ENCODE measurements at places on chromosomes 7 and 10.
A peak's percentile ranks its signal among the peaks of the same experiment; 100 is the strongest.

GRCh38 chr7:47435889-47436312 is 146.0 kb downstream of the TNS3 start:
- DNase-seq: no peak

DNA sequence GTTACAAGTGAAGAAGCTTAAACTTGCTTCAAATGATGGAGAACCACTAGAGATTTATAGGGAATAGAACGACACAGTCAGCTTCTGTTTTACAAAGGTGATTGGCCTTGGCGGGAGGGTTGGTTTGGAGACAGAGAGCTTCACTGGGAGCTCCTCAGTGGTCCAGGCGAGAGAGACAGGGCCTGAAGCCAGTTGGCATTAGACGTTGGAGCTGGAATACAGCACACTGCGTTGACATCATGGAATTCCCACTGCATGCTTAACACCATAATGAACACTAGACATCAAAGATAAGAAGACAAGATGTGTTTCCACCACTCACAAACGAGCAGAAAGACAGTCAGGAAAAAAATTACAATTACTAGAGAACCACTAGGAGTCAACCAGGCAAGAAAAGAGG is 67.8 kb downstream of the TBXAS1 start:
- DNase-seq: no peak

- no peak for DNase-seq
Measured at GRCh38 chr7:22549667-22550513, 49.9 kb upstream of the STEAP1B start.

DNA sequence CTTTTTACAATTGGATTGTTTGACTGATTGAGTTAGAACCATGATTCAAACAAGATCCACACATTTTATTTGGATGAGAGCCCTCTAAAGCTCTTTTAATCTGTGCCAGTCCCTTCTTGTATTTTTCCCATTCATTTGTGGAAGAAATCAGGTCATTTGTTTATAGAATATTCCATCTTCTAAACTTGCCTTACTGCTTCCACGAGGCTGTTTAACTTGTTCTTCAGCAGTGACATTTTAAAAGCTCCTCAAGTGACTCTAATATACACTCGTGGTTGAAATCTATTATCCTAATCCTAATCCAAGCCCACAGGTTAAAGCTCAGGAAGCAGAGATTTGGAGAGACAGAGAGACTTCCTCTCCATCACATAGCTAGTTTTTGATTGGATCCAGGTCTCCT is 155.4 kb upstream of the SVIL start:
- no peak for DNase-seq

DNA sequence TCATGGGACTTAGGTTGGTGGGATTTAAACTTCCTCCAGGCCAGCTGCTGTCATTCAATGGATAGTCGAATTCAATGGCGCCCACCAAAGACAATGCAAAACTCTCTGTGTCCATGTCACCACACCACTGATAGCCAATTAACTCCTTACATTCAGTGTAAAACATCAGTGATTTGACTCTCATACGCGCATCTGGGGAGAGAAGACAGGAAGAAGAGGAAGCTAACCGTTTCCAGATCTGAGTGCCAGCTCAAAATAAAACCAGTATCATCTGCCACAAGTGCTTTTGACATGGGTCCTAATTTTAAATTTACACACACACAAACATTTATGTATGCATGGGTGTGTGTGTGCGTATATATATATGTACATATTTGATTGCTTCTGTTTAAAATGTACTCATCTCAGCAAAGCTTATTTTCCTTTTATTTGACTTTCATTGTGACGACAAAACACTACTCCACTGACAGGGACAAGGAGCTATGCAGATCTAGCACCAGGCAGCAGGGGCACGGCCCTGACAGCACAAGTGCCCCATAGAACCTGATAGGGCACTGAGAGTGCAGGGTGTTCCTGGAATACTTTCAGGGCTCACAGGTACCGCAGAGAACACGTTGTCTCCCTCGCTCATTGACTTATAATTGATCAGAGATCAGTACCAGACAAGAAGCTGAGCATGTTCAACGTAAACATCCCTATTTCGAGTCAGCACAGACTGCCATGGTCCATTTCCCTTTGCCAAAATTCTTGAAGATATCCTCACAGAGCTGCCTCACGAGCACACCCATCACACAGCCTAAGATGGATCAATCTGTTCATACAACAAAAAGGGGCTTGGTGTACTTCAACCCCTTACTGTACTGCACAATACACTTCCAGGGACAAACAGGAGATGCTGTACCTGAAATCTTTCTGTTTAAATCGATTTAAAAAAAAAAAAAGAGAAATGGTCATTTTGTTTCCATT is 176.1 kb downstream of the COBL start:
- no peak for DNase-seq

- DNase-seq: peak; percentile 4
Measured at GRCh38 chr7:141072548-141073172, 1.2 kb upstream of the TMEM178B start.

DNA sequence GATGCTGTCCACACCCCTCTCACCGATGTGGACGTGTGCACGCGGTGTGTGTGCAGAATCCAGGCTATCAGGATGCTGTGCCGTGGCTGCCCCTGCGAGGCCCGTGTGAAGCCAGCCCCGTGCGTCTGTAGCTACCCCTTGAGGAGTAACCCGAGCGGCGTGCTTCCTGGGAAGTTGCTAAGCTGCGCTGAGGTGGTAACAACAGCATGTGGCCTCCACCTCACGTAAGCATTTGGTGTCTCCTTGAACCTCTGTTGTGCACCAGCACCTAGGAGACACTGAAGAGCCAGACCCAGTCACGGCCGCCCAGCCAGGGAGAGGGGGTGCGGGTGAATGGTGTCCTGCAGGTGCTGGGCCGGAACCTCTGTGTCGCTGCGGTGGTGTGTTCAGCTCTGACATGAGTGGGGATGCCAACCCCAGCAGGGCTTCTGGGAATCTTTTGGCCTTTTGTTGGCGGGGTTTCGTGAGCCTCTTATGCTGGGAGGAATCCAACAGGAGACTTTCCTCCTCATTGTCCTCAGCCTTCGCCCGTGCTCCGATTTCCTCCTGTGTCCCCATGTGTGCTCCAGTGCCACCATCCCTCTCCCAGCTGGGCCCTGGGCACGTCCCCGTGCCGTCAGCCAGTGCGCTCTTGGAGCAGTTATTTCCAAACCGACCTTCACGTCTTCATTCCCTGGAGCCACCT is 60.4 kb downstream of the DNAJB6 start:
- DNase-seq: no peak

- DNase-seq: no peak
Measured at GRCh38 chr7:1644341-1645070, 25.6 kb upstream of the ELFN1 start.

DNA sequence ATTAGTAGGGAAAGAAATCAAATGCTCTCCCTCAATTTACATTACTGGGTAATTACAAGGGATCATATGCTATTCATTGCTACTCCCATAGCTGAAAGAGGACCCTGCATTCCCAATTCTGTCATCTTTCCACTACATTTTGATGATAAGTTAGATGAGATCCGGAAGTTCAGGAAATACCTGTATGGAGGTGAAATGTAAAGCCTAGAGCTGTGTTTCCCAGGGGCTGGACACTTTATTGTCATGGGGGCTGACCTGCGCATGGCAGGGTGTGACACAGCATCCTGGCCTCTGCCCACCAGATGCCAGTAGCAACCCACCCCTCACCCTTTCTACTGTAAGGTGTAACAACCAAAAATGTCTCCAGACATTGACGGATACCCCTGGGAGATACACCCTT is 56.6 kb downstream of the HECW1 start:
- DNase-seq: no peak
